Stimulated activated CD4-positive, alpha-beta T cell treated with anti-CD3 and anti-CD28 coated beads, TNF-alpha, amount 100 ng/mL, for 4 hours (primary cell): ENCODE measurements at places on chromosomes 5 and 9.

- DNase-seq = no peak
These were observed 56.5 kb upstream of the NKD2 start for GRCh38 chr5:951940-952596.

GRCh38 chr5:153900703-153901395 lies 137.9 kb downstream of the FAM114A2 start:
- DNase-seq = no peak

DNA sequence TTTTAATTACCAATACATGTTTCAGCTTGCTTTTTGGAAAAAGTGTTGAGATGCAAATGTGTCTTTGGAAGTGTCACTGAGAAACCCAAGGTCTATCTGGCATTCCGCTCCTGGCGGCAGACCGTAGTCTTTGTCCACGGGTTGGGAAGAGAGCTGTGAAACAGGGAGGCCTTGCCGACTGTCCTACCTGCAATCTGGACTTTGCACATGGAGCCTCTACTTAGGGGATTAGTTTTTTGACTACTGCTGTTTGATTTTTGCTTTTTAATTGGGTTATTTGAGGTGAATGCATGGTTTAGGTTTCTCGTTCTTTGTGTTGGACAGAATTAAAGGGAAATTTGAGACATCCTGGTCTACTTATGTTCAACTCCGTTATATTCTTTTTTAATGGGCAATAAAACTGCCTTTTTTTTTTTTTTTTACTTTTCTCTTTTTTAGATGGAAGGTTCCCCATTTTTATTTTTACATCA lies 25.7 kb downstream of the TRIO start:
- no peak for DNase-seq

- no peak for DNase-seq
These were observed 192.9 kb downstream of the CRB2 start for GRCh38 chr9:123548741-123549545.

GRCh38 chr9:101360647-101361046 lies 24.2 kb downstream of the BAAT start:
- DNase-seq = no peak

- no peak for DNase-seq
These were observed 5.7 kb downstream of the RAPGEF1 start for GRCh38 chr9:131734165-131734610.
